ENCODE measurements at places on chromosomes 16 and 17.

GRCh38 chr17:68255151-68255550 lies 7.3 kb downstream of the AMZ2 start:
- no peak for DNase-seq
- no peak overlapping the region for H3K27ac ChIP-seq
- no peaks in the 10 kb centered on the region for H3K36me3 ChIP-seq
- peaks cover 3% of the 10 kb centered on the region for H3K4me1 ChIP-seq
- no peak overlapping the region for H3K4me3 ChIP-seq
- H3K27me3 ChIP-seq = no peaks in the 10 kb centered on the region

DNA sequence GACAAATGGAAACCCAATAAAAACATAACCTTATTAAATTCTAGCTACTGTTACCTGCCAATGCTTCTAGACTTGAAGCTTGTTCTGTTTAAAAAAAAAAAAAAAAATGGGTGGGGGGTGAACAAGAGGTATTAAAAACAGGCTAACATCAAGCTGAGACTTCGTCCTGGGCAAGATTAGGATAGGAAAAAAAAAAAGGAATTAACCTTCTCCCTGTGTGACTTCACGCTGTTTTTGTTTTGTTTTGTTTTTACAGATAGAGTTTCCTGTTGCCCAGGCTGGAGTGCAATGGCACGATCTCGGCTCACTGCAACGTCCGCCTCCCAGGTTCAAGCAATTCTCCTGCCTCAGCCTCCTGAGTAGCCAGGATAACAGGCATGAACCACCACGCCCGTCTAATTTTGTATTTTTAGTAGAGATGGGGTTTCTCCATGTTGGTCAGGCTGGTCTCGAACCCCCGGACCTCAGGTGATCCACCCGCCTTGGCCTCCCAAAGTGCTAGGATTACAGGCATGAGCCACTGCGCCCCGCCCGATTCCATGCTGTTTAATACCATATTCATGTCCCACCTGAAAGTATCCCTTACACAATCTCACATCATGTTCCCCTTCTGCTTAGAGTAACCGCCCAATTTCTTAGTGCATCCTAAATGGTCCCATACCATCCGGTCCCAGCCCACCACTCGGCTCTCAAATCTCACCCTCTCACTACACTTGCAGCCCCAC lies 2.2 kb downstream of the USP31 start:
- H3K27me3 ChIP-seq = no peaks in the 10 kb centered on the region
- no peak for DNase-seq
- H3K4me3 ChIP-seq = no peak overlapping the region

GRCh38 chr17:82100502-82101298 lies 2.7 kb upstream of the FASN start:
- no peak for DNase-seq
- no peak overlapping the region for H3K4me3 ChIP-seq
- no peaks in the 10 kb centered on the region for H3K36me3 ChIP-seq
- no peaks in the 10 kb centered on the region for H3K27me3 ChIP-seq
- H3K4me1 ChIP-seq = peaks cover 13% of the 10 kb centered on the region

DNA sequence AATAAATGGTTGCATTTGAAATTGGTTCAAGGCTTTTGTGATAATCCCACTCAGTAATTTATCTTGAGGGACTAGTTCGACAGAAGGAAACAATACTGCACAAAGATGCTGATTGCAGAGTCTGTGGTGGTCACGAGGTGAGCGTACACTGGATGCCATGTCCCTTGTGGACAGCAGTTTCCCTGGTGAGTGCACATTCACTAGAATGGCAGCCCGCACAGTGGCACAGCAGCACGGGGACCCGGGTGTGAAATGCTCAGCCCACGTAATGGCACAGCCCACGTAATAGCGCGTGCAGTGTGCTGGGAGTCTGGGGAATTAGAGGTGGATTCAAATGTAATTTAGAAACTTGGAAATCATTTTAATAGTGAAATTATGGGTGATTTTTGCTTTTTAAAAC lies 154.0 kb downstream of the LGALS9B start:
- no peaks in the 10 kb centered on the region for H3K36me3 ChIP-seq
- no peak overlapping the region for H3K27ac ChIP-seq
- no peak overlapping the region for H3K4me3 ChIP-seq
- DNase-seq = no peak
- no peaks in the 10 kb centered on the region for H3K4me1 ChIP-seq
- H3K27me3 ChIP-seq = no peaks in the 10 kb centered on the region

GRCh38 chr16:87702325-87702811 lies 63.4 kb downstream of the KLHDC4 start:
- H3K27ac ChIP-seq = no peak overlapping the region
- H3K4me3 ChIP-seq = no peak overlapping the region
- DNase-seq = no peak
- no peaks in the 10 kb centered on the region for H3K27me3 ChIP-seq
- H3K36me3 ChIP-seq = no peaks in the 10 kb centered on the region

GRCh38 chr17:21371511-21372081 lies 4.6 kb upstream of the KCNJ12 start:
- H3K36me3 ChIP-seq = no peaks in the 10 kb centered on the region
- H3K4me3 ChIP-seq = no peak overlapping the region
- H3K27ac ChIP-seq = no peak overlapping the region

- peaks cover 53% of the 10 kb centered on the region for H3K4me1 ChIP-seq
- no peak overlapping the region for H3K27ac ChIP-seq
- H3K4me3 ChIP-seq = no peak overlapping the region
- no peaks in the 10 kb centered on the region for H3K27me3 ChIP-seq
- H3K36me3 ChIP-seq = no peaks in the 10 kb centered on the region
Observed at GRCh38 chr16:89473791-89474414, 16.5 kb downstream of the ANKRD11 start.

DNA sequence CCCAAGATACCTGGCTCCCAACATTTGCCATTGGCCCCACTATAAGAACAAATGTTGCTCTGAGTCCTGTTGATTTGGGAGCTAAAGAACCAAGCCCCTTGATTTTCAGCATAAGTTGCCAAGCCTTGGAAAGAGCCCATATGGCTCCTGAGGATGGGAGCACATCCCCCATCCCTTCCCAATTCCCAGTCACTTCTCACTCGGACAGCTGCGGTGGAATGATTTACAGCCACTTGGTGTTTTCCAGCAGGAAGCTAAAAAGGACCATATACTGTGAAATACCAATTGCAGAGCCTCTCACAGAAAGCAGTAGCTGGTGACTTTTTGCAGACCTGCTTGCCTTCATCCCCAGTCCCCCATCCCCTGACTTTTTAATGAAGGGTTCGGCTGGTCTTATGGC lies 524.6 kb downstream of the GRIN2A start:
- no peaks in the 10 kb centered on the region for H3K36me3 ChIP-seq
- H3K27ac ChIP-seq = no peak overlapping the region
- H3K4me1 ChIP-seq = no peaks in the 10 kb centered on the region
- no peak for DNase-seq
- H3K4me3 ChIP-seq = no peak overlapping the region
- H3K27me3 ChIP-seq = no peaks in the 10 kb centered on the region

DNA sequence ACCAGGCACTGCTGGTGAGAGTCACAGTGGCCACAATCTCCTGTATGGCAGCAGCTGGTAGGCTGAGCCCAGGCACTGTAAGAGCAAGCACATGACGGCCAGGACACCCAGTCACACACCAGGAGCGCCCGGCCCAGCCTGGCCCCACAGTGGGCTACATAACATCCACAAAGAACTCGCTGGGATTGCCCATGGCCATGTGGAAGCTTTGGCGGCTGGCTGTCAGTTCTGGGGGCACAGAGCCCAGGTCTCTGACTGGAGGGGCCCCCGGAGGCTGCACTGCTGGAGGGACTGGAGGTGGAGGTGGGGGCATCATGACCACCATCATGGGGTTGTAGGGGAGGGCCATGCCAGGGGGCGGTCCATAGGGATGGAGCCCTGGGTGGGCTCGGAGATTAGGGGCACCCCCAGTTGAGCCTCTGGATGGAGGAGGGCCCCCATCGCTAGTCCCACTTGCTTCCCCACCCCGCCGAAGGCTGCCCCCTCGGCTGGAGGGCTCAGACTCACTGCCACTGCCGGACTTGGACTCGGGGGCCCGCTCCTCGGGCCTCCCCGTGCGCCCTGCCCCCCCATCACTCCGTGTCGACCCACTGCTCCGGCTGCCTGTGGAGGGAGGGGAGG lies 6.1 kb downstream of the ACADVL start:
- no peaks in the 10 kb centered on the region for H3K27me3 ChIP-seq
- DNase-seq = no peak
- peaks cover 12% of the 10 kb centered on the region for H3K4me1 ChIP-seq
- H3K4me3 ChIP-seq = no peak overlapping the region
- H3K27ac ChIP-seq = no peak overlapping the region

GRCh38 chr17:79836972-79837887 lies 2.0 kb downstream of the CBX4 start:
- peaks cover 5% of the 10 kb centered on the region for H3K36me3 ChIP-seq
- peaks cover 13% of the 10 kb centered on the region for H3K27me3 ChIP-seq
- peak; percentile 93 for DNase-seq
- H3K4me3 ChIP-seq = peak overlapping the region; percentile 63
